NCI-H187 (cell line): ENCODE measurements at places on chromosomes 2 and 18.
A peak's percentile ranks its signal among the peaks of the same experiment; 100 is the strongest.

GRCh38 chr2:3662239-3662638 lies 4.2 kb downstream of the ALLC start:
- no peak for DNase-seq

GRCh38 chr18:48670751-48671560 lies 132.1 kb downstream of the CTIF start:
- no peak for DNase-seq

- DNase-seq: no peak
These were observed 751 bp upstream of the DNAJC10 start for GRCh38 chr2:182715121-182715891.

GRCh38 chr18:23354625-23355024 lies 98.5 kb upstream of the RIOK3 start:
- no peak for DNase-seq

DNA sequence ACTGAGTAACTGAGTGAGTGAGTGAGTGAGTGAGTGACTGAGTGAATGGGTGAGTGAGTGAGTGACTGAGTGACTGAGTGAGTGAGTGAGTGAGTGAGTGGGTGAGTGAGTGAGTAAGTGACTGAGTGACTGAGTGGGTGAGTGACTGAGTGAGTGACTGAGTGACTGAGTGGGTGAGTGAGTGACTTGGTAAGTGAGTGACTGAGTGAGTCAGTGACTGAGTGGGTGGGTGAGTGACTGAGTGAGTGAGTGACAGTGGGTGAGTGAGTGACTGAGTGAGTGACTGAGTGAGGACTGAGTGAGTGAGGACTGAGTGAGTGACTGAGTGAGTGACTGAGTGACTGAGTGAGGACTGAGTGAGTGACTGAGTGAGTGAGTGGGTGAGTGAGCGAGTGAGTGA lies 13.9 kb downstream of the MAL start:
- no peak for DNase-seq

DNA sequence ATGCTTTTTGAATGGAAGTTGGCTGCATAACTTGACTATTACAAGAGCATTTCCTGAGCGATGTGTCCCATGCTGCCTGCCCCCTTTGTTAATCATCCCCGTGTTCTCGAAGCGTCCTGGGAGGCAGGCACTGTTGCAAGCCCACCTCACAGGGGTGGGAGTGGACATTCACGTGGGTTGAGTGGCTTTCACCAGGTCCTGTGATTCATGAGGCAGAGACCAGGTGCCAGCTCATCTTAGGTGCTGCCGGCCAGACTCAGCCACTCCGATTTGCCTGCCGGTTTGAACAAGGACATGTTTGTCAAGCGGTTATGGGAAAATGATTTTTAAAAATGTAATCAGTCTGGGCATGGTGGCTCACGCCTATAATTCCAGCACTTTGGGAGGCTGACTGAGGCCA lies 112.5 kb downstream of the ZNF532 start:
- no peak for DNase-seq

- DNase-seq: peak; percentile 10
These were observed 209.7 kb upstream of the COPS8 start for GRCh38 chr2:236875906-236876505.
